Thyroid gland (tissue), 4 donors: ENCODE measurements at places on chromosomes 5 and 9.

DNA sequence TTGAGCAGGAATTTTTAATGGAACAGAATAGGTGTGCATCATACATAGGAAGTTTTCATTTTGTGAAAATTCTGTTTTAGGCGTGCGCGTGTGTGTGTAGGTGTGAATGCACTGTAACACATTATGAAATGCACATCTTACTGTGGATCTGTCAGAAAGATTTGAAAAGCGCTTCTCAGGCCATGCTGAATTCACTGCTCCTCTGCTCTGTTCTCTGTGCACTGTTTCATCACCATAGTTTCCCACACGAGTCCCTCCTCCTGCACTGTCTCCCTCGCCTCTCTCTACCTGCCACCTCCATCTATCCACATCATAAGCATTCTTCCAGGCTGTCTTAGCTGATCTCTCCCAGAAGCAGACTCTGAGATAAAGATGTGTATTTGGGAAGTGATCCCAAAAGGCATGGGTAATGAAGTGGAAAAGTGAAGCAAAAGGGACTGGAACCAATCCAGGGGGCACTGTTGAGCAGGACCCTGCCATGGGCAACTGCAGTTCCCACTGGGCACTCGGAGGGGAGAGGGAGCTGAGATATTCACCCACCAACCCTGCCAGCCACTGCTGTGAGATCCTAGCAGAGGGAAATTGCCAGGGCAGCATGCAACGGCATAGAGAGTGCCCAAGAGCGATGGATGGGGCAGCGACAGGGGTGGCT, 65.9 kb downstream of the GABBR2 start:
- H3K36me3 ChIP-seq, result no peaks in the 10 kb centered on the region
- no peak overlapping the region for H3K27ac ChIP-seq

GRCh38 chr5:180785794-180786221, 16.8 kb downstream of the MGAT1 start:
- H3K4me1 ChIP-seq, result peaks cover 33% of the 10 kb centered on the region
- peak; percentile 83 for DNase-seq
- peak overlapping the region; percentile 75 for H3K27ac ChIP-seq
- no peaks in the 10 kb centered on the region for H3K27me3 ChIP-seq

- no peak overlapping the region for H3K27ac ChIP-seq
- H3K4me1 ChIP-seq, result no peaks in the 10 kb centered on the region
- DNase-seq, result no peak
- H3K4me3 ChIP-seq, result no peak overlapping the region
- H3K36me3 ChIP-seq, result no peaks in the 10 kb centered on the region
Measured at GRCh38 chr9:133616643-133617405, 7.6 kb upstream of the FAM163B start.

DNA sequence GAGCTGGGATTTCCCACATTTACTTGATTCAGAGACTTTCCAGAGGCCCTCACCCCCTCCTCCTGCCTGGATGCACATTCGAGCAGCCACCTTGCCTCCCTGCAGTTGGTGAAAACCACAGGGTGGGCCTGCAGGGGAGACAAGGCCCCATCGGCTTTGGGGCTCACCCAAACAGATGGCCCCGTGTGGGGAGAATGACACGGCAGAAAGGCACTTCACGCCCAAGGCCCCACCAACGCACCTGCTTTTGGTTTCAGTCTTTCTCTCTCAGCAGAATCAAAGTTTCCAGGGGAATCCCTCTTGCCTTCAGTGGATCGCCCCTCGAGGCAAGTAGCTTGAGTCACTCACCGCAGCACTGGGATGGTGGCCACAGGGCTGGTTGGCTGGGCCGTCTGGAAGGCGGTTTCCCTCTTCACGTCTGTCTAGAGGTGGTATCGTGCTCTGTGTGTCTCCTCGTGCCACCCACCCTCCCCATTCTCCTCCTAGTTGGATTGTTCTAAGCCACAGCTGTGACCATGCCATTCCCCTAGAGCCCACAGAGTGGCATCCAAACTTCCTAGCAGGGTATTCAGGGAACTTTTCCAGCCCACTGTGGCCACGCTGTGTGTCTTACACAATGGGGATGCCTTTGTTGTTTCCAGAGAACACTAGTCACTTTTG, 31.8 kb downstream of the SEC61B start:
- no peaks in the 10 kb centered on the region for H3K36me3 ChIP-seq
- no peak for DNase-seq
- H3K27me3 ChIP-seq, result no peaks in the 10 kb centered on the region
- H3K4me1 ChIP-seq, result peaks cover 3% of the 10 kb centered on the region
- no peak overlapping the region for H3K27ac ChIP-seq

DNA sequence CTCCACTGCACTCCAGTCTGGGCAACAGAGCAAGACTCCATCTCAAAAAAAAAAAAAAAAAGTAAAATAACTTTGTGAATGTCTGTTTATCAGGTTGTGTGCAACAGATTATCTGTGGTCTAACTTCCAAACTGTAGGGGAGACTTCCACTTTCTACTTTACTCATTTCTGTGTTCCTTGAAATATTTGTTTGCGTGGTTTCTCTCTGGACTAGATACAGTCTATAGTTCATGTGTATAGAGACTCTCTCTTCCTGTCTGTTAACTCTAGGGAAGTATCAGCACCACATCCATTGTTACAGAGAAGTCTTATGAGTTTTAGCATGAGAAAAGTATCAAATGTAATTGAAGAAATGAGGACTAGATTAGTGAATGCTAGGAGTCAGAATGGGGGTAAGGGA, 168.3 kb downstream of the LPAR1 start:
- H3K4me3 ChIP-seq, result no peak overlapping the region
- DNase-seq, result no peak
- no peak overlapping the region for H3K27ac ChIP-seq
- no peaks in the 10 kb centered on the region for H3K27me3 ChIP-seq

GRCh38 chr5:151107738-151108520, 27.1 kb upstream of the TNIP1 start:
- H3K27me3 ChIP-seq, result no peaks in the 10 kb centered on the region
- peaks cover 20% of the 10 kb centered on the region for H3K4me1 ChIP-seq
- no peak overlapping the region for H3K4me3 ChIP-seq
- DNase-seq, result peak; percentile 87
- H3K27ac ChIP-seq, result peak overlapping the region; percentile 81

DNA sequence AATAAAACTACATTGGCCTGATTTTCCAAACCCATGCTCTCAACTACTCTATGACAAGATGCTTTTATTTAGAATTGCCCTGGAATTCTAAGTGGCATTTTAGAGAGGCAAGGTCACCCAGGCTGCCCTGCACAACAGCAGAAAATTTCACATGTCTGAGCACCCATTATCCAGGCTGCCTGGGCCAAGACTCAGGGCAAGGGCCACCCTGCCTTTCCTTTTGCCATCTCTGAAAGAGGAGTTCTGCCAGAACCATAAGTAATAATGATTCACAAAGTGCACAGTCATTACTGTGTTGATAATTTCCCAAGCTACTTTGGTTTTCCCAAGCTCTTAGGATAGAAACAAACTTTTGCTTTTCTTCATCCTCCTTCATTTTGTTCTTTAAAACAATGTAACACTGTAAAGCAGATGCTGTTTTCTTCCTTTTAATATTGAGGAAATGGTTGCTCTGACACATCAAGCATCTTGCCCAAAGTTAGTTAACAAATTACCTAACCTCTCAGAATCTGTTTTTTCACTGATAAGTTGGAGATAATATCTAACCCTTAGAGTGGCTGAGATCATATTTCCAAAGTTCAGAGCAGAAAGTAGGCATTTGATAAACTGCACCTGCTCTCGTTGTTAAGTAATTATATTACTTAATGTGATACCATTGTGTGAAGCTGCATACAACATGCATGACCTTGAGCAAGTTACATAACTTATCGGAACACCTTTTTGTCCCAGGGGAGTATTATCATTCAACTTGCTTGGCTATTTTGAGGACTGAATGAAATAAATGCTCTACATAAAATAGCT, 325.6 kb downstream of the PRELID2 start:
- no peaks in the 10 kb centered on the region for H3K4me1 ChIP-seq
- H3K27ac ChIP-seq, result no peak overlapping the region
- no peaks in the 10 kb centered on the region for H3K36me3 ChIP-seq
- no peak overlapping the region for H3K4me3 ChIP-seq
- DNase-seq, result no peak

DNA sequence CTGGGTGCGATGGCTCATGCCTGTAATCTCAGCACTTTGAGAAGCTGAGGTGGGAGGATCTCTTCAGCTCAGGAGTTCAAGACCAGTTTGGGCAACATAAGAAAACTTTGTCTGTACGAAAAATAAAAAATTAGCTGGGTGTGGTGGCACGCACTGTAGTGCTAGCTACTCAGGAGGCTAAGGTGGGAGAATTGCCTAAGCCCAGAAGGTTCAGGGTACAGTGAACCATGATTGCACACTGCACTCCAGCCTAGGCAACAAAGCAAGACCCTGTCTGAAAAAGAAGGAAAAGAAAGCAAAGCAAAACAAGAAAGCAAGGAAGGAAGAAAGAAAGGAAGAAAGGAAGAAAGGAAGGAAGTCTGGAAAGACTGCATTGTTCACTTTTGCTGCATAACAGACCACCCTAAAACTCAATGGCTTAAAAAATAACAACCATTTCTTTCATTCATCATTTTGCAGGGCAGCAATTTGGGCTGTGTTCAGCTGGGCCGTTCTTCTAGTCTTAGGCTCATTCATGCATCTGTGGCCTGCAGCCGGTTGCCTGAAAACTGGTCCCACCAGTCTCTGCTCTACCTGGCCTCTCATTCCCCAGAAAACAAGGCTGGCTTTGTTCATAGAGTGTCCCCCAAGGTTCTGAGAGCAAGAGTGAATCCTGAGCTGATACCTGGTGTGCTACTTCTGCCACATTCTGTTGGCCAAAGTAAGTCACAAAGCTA, 82.4 kb upstream of the MIER3 start:
- no peak overlapping the region for H3K4me3 ChIP-seq
- H3K27ac ChIP-seq, result no peak overlapping the region
- no peak for DNase-seq
- no peaks in the 10 kb centered on the region for H3K4me1 ChIP-seq
- H3K36me3 ChIP-seq, result no peaks in the 10 kb centered on the region

- H3K27me3 ChIP-seq, result no peaks in the 10 kb centered on the region
- no peak overlapping the region for H3K4me3 ChIP-seq
- H3K4me1 ChIP-seq, result peaks cover 58% of the 10 kb centered on the region
- H3K36me3 ChIP-seq, result no peaks in the 10 kb centered on the region
Measured at GRCh38 chr5:10701567-10702039, 59.4 kb downstream of the DAP start.

DNA sequence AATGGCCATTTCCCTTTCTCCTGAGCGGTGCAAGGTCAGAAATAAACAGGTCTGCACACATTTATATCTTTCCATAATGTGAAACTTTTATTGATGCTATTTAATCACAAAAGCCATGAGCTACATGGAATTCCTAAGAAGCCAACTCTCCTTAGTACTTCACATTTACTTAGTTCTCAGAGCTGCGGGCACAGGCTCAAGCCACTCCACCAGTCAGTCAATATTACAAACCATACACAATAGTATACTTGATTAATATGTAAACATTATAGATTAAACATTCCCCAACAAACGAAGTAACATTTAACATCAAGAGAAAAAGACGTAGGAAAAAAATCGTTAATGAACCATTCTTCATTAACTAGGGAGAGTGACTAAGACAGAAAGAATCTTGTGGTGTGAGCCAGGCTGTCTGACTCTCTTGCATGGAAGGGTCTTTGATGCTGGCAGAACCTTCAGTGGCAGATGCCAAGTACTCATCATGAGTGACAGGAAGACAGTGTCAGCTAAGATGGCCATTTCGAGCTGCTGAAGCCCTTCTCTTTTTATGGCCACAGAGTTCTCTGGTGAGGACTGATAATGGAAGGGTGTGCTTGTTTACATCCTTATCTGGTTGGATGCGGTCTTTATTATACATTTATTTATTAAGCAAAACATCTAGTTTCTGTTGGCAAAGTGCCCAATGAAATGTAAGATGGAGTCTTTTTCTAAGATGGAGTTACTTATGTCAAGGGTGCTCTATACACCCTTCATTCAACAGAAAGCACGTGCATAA, 115.5 kb upstream of the TUT7 start:
- no peak overlapping the region for H3K4me3 ChIP-seq
- DNase-seq, result no peak
- no peak overlapping the region for H3K27ac ChIP-seq
- no peaks in the 10 kb centered on the region for H3K4me1 ChIP-seq

DNA sequence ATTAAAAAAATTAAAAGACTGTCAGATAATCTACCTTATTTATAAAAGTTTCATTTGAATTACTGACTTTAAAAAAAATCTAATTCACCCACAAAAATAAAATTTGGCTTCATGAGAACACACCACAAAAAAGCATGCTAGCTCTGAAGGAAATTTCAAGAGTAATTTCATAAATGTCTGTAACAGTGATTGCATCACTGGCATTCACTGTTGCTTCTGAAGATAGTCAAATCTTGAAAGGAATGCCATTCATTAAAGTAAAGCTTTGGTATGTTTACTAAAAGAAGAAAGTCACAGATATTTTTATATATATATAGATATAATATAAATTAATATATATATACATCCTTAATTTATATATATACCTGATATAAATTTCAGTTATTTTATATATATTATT, 43.4 kb downstream of the NADK2 start:
- H3K36me3 ChIP-seq, result peaks cover 32% of the 10 kb centered on the region
- no peak for DNase-seq
- no peaks in the 10 kb centered on the region for H3K4me1 ChIP-seq
- no peaks in the 10 kb centered on the region for H3K27me3 ChIP-seq

DNA sequence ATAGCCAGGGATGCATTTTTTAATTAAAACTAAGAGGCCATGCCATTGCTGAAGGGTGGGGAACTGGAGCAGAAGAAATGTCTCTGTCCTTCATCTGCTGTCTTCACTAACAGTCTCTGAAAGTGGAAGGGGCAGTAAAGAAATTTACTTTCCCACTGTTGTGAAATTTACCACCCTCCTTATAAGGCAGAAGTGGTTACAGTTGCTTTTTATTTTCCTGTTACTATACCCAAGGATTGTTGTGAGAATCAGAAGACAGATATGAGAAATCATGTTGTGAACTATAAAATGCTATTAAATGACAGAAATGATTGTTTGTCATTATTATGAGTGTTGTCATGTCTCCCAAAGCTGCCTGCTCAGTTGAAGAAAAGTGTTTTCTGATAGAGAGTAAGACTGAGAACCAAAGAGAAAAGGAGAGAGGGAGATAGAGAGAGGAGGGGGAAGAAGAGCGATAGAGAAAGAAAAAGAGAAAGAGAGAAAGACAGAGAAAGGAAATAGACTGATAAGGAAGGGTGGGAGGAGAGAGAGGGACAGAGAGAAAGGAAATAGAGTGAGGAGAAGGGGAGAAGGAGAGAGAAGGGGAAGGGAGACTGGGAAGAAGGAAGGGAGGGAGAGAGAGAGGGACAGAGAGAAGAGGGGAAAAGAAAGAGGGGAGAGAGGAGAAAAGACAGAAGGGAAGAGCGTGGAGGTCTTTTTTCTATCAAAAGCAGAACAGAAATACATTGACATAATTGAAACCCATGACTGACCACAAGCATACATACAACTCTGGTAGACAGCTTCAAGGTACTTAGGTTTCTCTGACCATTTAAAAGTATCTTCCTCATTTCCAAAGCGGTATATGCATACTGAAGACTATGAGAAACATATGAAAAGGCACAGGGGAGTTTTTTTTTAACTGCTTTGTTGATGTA, 22.5 kb downstream of the SEC61B start:
- H3K36me3 ChIP-seq, result no peaks in the 10 kb centered on the region
- no peak overlapping the region for H3K27ac ChIP-seq
- H3K4me3 ChIP-seq, result no peak overlapping the region

- H3K4me3 ChIP-seq, result no peak overlapping the region
- H3K4me1 ChIP-seq, result no peaks in the 10 kb centered on the region
- no peaks in the 10 kb centered on the region for H3K27me3 ChIP-seq
- H3K36me3 ChIP-seq, result no peaks in the 10 kb centered on the region
- DNase-seq, result no peak
Measured at GRCh38 chr9:114289571-114290481, 33.1 kb upstream of the ORM1 start.
